PC-9 (cell line): ENCODE measurements at places on chromosomes 3 and 15. TPM values are rescaled to one million over a fixed set of nuclear protein-coding genes. Genes with fewer than 3 reads are reported as not detected.

DNA sequence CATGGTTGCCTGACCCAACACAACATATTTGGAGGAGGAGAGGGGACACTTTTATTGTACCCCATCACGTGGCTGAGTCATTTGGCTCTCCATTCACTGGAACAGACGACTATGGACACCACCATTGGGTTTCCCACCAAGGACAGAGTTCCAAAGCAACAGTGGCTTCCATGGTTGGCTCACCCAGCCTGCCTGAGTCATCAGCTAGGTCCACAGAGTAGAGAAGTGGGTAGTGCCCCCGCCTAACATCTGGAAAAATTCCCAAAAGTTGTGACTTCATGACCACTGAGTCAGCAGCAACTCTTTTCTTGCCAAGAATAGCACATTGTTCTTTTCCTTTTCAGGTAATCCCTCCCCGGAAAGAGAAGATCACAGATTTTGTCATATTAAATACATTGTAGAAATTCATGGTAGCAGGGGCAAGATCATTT lies 3.0 kb upstream of the PPP1R2 start:
- DNase-seq, result peak; percentile 79

DNA sequence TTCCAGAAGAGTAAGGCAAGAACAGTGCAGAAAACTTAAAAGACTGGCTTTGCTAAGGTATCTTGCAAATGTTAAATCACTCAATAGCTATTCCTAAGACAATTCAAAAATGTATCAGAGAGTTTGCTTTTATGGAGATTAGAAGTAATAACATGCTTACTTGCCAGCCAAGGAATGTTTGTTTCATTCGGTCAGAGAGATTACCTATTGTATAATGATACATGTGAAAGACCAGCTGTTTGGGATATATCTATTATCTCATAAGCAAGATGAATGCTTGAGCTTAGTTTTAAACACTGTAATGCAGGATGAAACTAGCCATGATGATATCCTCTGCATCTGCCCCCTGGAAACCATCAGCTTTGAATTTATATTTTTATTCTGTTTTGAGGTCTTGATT lies 70.7 kb downstream of the MAP2K5 start:
- no peak for DNase-seq

GRCh38 chr3:174598885-174599439 lies 260.2 kb upstream of the NAALADL2 start:
- no peak for DNase-seq

DNA sequence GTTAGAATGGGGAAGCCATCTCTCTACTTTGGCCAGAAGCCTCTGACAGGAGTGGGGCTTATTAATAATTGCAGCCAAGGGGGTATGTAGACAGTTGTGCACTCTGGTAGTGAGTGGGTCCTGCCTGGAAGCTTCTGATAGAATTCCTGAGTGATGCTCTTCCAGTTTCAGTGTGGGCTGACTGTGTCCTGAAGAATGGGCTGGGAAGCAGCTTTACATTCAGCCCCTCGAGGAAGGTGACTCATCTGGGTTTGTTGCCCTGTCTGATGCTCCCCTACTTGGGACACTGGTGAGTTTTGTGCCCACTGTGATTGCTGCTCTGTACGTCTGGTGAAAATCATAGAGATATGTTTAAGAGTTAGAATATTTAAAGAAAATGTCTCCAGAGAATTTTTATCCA lies 444.7 kb upstream of the RBMS3 start:
- no peak for DNase-seq

Gene FAM3D
- not detected in 2 replicates for total RNA-seq

Gene CSTA
- 16.8 and 18.0 TPM in 2 replicates for total RNA-seq

Gene NME9
- 1.3 TPM in 1 of 2 replicates, not detected in the other for total RNA-seq

GRCh38 chr3:136544532-136544931 lies 207.6 kb downstream of the STAG1 start:
- DNase-seq, result no peak

DNA sequence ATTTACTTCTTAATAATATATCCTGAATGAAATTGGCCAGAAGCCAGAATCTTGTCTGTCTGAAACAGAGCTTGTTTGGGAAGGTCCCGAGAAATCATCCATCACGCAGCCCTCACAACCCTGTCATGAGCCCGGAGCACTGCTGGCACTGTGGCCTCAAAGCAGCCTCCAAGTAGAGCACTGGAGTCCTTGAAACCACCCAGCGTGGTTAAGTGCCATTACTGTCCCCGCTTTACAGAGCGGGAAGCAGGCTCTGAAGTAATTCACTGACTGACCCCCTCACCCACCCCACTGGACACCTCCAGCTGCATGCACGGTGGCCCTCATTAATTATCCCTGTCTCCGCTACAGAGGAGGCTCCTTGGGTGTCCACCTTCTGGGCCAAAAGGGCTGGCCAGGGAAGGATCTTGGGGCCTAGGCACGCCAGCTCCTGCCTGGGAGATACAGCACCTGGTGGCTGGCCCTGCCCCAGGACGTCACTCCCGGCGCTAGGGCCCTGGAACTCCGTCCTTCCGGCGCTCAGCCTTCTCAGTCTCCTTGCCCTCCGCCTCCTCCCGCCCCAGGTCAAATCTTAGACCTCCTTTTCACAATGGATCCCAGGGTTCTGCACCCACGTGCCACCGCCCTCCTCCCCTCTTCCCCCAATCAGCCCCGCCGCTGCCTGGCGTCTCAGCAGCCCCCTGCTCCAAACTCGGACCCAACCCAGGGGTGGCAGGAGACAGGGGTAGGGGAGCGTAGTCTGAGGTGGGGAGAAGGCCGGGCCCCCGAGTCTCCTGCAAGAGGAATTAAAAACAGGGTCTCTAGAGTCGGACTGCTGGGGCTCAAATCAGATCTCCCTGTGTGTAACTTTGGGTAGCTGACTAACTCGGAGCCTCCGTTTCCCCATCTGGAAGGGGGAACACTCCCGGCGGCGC lies 1.1 kb downstream of the TKT start:
- DNase-seq, result no peak

DNA sequence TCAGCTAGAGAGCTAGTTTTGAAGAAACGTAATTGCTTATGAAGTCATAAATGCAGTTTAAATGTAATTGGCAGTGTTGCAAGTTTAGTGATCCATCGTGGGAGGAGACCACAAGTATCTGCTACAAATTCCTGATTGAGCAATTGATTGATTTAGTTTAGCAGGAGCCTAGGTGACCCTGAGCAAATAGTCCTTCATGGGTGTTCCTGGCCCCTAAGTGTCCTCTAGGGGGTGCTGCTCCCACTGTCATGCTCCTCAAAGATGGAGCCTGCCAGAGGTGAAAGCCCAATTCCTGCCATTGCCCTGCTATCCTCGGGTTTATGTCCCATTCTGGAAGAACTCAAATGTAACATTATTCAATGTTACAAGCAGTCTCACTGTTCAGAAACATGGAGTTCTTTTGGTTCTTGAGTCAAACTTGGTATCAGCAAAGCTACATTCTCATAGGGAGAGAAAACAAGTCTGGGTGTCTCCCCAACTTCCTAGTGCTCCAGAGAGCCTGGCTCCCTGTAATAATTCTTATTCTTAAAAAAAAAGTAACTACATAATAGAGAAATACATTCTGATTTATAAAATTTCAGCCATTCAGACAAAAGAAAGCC lies 29.8 kb upstream of the SENP5 start:
- peak; percentile 55 for DNase-seq

Gene RBPMS2
- total RNA-seq, result 4.1 and 5.3 TPM in 2 replicates

Gene ELL3
- total RNA-seq, result 6.1 and 7.0 TPM in 2 replicates

- DNase-seq, result no peak
Observed at GRCh38 chr3:151553888-151554287, 93.0 kb upstream of the IGSF10 start.

Gene SCN11A
- not detected in 2 replicates for total RNA-seq

- DNase-seq, result no peak
Observed at GRCh38 chr3:190192087-190192486, 71.4 kb upstream of the P3H2 start.

DNA sequence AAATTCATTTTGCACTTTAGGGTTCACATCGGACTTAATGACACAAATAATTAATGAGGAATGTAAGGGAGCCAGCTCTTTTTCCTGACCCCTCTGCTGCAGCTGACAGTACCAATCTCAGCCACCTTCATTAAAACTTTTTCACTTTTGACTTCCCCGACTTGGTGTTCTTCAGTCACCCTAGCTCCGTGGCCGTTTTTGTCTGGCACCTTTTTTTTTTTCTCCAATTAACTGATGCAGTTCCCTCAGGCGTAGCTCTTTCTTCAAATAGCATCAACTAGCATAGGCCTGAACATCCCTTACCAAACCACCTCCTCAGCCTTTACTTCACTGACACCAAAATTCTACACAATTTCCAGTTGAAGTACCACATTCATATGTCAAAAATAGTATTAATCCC lies 350.8 kb downstream of the GRM7 start:
- no peak for DNase-seq

GRCh38 chr15:51750792-51751696 lies at the start of gene TMOD2:
Gene TMOD2 (plus strand): TSS chr15:51751597. CDS start chr15:51766442, 14,845 bp downstream.
- DNase-seq, result no peak

- no peak for DNase-seq
Observed at GRCh38 chr15:27885201-27885600, 213.9 kb downstream of the OCA2 start.

- DNase-seq, result no peak
Observed at GRCh38 chr3:161208931-161209330, 12.2 kb upstream of the NMD3 start.

- DNase-seq, result no peak
Observed at GRCh38 chr3:118754406-118755252, 280.0 kb downstream of the IGSF11 start.

- no peak for DNase-seq
Observed at GRCh38 chr3:130831719-130832400, 62.0 kb upstream of the ATP2C1 start.

DNA sequence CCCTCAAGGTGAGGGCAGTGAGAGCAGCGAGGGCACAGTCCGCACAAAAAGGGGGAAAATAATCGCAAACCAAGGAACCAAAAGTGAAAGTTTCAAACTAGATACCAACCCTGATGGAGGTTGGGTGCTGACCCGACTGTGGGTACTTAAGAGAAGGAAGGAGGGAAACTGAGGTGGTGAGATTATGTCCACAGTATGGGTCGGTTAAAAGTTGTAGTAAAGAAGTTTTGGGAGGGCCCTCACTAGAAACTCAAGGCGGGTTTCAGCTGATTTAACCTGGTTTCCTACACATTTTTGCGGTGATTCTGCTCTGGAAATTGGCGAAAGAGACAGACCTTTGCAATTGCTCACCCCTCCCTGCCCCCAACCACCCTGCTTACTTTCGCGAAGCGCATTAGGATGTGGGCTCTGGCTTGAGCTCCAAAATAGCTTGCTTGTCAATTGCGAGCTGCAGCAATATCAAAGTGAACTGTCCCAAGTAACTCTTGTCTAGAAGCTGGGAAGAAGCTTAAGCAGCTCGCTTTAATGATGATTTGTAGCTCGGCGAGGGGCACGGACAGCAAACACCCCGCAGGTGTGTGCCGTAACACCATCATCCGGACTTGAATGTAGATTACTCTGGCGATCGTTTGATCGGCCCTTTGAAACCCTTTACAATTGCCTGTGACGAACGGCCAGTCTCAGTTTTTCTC lies 15.8 kb downstream of the SOX2 start:
- no peak for DNase-seq

- DNase-seq, result no peak
Observed at GRCh38 chr3:184275961-184276910, at the start of gene ECE2. Gene ECE2 (plus strand): TSS chr3:184276022. CDS start chr3:184276154, 132 bp downstream.

DNA sequence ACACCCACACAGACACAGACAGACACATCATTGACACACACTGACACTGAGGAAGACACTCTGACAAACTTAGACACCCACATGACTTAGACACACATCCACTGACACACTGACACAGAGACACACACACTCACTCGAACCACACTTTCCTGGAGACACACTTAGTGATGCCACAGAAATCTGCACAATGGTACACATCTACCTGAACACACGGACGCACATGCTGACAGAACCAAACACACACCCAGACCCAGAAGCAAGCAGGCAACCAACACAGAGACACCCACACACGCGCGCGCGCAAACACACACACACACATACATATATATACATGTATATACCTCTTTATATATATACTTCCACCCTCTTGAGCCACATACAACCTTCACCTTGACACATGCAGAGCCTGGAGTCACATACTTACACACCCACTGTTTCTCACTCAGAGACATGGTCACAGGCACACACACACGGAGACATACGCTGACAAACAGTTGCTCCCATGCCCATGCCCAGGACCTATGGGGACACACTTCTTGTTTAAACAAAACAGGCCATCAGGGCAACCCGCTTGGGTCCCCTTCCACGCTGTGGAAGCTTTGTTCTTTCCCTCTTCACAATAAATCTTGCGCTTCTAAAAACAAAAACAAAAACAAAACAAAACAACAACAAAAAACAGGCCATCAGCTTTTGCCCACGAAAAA lies 913 bp upstream of the SCN5A start:
- DNase-seq, result no peak

- no peak for DNase-seq
Observed at GRCh38 chr3:126941721-126942270, 41.1 kb upstream of the PLXNA1 start.

Gene DTWD1
- total RNA-seq, result 21.1 and 24.5 TPM in 2 replicates

Gene GP5
- total RNA-seq, result not detected in 2 replicates

Gene SLC28A2
- not detected in 2 replicates for total RNA-seq

- no peak for DNase-seq
Observed at GRCh38 chr15:96348112-96349027, 17.9 kb downstream of the NR2F2 start.

GRCh38 chr3:148757238-148758215 lies 59.8 kb downstream of the AGTR1 start:
- DNase-seq, result no peak

GRCh38 chr3:167167491-167167890 lies 212.6 kb downstream of the ZBBX start:
- no peak for DNase-seq
